ENCODE measurements at places on chromosomes 6 and 20.

DNA sequence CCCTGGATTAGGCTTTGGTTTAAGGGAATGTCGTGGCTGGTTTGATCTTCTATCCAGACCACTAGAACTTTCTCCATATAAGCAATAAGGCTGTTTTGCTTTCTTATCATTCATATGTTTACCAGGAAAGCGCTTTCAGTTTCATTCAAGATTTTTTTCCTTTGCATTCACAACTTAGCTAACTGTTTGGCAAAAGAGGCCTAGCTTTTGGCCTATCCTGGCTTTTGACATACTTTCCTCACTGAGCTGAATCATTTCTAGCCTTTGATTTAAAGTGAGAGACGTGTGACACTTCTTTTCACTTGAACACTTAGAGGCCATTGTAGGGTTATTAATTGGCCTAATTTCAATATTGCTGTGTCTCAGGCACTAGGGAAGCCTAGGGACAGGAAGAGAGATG lies 1.7 kb upstream of the FAM50B start:
- peak; percentile 3 for DNase-seq

GRCh38 chr20:54174457-54175175 lies 830 bp upstream of the CYP24A1 start:
- no peak for DNase-seq

DNA sequence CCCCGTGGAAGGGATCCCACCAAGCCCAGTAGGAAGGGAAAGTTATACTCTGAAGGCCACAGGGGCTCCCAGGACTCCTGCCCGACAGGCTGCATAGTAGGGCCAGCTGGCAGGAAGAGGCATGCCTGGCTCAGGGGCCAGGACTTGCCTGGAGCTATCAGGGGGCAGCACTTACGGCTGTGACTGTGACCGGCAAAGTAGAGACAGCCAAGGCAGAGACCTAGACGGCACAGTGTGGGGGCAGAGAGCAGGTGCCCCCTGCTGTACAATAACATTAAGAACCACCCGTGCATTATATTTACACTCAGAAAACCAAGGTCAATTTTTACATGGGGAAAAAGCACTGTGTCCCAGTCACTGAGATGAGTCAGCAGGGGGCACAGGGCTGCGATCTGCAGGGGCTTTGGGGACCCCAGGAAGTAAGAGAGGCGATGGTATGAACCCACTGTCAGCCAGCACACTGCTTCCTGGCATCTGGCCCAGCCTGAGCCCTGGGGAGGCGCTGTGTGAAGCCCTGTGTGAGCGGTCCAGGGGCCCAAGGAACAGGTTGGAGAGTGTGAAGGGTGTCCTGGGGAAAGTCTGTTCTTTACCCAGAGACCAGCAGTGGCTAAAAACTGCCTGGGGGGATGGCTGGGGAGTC lies 9.9 kb downstream of the CCDC167 start:
- peak; percentile 46 for DNase-seq

DNA sequence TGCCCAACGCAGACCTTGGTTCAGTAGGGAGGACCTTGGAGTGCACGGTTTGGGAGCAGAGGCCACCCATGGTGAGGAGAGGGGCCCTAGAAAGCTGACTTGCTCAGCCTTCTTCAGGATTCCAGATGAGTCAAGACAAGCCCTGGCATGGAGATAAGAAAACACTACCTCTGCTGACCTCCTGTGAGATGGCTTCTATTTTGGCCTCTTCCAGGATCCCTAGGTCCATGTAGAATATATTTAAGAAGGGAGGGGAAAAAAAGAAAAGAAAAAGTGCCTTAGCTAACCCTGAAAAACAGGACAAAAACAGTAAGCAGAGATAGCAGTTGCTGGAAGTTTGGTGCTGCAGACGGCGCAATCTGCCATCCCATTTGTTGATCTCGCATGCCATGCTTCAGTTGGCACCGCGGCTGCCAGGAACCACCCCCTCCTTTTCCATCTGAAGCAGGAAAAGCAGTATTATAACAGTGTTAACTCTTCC lies 100.0 kb downstream of the ARMC2 start:
- no peak for DNase-seq

- DNase-seq = peak; percentile 78
These were observed 27.1 kb upstream of the SYNCRIP start for GRCh38 chr6:85669735-85670194.
